ENCODE measurements at places on chromosomes 1 and 21. TPM values are rescaled to one million over a fixed set of nuclear protein-coding genes. Genes with fewer than 3 reads are reported as not detected.

DNA sequence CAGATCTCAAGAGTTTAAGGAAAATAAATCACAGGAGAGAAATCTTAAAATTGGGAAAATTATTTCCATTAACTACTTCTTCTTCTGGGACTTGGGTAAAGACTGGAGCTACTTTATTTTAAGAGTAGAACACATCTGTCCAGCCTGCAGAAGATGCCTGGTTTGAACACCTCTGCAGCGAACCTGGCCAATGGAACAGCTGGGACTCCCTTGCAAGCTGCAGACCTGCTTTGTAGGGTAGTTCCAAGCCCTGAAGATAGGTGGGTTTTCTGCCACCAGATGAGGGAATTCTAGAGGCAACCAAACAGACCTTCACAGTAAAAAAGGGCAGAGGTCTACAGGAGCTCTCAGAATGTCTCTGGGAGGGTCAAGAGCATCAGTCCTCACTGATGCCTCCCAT, 86.5 kb upstream of the CACNA1E start:
- no peaks in the 10 kb centered on the region for H3K36me3 ChIP-seq
- no peaks in the 10 kb centered on the region for H3K27me3 ChIP-seq
- peak overlapping the region; percentile 21 for H3K4me3 ChIP-seq
- peaks cover 86% of the 10 kb centered on the region for H3K4me1 ChIP-seq
- no peak for DNase-seq
- no peak overlapping the region for H3K27ac ChIP-seq

The ELAPOR1 gene
- total RNA-seq = 13.9 TPM

The OR2T33 gene
- not detected for total RNA-seq

DNA sequence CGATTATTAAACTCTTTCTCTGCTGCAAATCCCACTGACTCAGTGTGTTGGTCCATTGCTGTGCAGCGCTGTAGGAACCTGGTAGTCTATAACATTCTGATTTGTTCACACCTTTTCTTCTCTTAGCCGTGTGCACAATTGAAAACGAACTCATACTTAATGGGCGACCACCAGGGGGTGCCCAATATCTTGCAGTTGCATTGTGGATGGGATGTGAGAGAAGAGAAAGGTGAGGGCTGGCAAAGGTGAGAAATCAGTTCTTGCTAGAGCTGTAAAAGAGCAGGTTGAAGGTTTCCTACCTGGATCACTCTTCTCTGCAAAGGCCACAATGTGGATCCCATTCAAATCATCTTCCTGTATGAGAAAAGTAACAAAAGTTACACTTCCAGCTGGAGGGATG, 51.0 kb downstream of the CASQ2 start:
- no peak overlapping the region for H3K4me3 ChIP-seq
- DNase-seq = no peak
- no peaks in the 10 kb centered on the region for H3K36me3 ChIP-seq
- no peaks in the 10 kb centered on the region for H3K27me3 ChIP-seq
- no peaks in the 10 kb centered on the region for H3K4me1 ChIP-seq

DNA sequence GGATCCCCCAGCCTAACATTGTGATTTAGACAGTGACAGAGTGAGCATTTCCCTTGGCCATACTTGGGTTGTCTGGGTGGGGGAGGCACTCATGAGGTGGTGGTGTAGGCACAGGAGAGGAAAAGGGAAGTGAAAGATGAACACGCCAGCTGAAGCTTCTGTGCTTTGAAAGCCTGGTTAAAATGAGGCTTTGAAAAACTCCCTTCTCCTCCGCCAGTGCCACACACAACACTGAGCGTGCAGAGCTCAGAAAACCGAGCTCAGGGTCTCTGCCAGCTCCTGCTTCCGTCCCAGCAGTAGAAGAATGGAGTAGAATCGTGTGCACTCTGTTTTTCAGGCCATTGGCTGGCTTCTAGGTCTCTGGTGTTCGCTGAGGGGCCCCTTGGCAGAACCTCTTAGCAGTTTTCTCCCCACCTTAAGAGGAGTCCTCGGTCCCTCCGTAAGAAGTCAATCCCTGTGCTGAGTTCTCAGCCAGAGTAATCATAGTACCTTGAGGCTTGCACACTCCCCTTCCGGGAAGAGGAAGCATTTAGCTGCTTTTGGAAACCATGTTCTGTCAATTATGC, 12.9 kb downstream of the PLEKHM2 start:
- H3K4me3 ChIP-seq = peak overlapping the region; percentile 32
- no peaks in the 10 kb centered on the region for H3K36me3 ChIP-seq
- H3K4me1 ChIP-seq = peaks cover 24% of the 10 kb centered on the region

- no peaks in the 10 kb centered on the region for H3K36me3 ChIP-seq
- H3K4me3 ChIP-seq = no peak overlapping the region
- H3K27ac ChIP-seq = no peak overlapping the region
- H3K27me3 ChIP-seq = no peaks in the 10 kb centered on the region
- DNase-seq = no peak
- no peaks in the 10 kb centered on the region for H3K4me1 ChIP-seq
These were observed 8.9 kb downstream of the SDCCAG8 start for GRCh38 chr1:243264717-243265116.

The OR2W3 gene
- not detected for total RNA-seq

DNA sequence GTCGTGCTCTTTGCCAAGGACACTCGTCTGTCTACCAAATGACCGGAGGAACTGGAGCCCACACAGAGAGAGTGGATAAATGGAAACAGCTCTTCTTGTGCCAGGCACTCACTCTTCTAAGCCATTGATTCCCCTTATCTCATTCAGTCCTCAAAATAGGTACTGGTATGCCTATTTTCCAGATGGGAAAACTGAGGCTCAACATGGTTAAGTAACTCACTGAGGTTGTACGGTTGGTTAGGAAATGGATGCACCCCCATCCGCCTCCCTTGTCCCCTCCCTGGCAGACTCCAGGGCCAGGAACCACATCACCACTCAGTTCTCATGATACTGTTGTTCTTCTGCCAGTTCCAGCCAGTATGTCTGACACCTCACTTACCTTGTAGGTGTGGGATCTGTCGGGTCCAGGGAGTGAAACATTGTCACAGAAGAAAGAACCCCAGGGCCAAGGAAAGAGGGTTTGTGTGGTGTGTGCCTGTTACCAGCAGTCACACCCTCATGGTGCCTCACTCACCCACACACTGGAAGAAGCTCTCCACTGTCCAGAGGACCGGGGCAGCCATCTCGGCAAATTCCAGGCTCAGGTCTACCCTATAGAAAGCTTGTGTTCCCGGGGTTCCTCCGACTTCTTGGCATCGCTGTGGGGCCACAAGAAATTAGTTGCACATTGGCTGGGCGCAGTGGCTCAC, 58.8 kb upstream of the TARDBP start:
- no peak overlapping the region for H3K27ac ChIP-seq
- H3K4me1 ChIP-seq = no peaks in the 10 kb centered on the region
- H3K27me3 ChIP-seq = no peaks in the 10 kb centered on the region
- no peak for DNase-seq
- no peak overlapping the region for H3K4me3 ChIP-seq

DNA sequence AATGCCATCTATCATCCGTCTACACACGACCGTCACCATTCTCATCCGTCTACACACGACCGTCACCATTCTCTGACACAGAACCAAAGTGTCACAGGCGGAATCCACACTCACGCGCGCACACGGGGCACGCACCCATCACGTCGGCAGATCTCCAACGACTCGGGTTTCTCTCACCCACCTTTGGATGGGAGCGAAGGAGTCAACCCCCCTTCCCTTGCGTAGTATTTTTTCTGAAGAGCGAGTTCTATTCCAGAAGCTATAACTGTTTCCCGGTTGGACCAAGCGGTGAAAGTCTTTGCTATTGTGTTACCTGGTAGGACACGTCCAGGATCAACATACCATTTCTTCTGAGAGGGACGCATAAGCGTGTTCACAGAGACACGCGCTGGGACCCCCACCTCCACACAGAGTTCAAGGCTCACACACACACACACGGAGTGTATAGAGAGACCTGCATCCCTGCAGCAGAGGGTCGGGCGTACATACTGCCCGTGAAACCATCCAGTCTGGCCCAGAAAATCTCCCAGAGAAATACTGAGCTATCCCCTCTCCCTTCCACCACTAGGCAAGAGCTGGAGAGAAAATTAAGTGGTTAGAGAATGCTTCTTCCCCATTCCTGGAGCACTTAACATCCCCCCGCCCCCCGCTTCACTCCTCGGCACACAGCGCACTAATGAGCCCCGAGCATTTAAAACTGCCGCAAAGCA, 741 bp downstream of the DUSP10 start:
- H3K27ac ChIP-seq = peak overlapping the region; percentile 91
- peaks cover 12% of the 10 kb centered on the region for H3K4me1 ChIP-seq
- peak overlapping the region; percentile 89 for H3K4me3 ChIP-seq

GRCh38 chr21:38678827-38679226, 126.9 kb upstream of the ETS2 start:
- no peaks in the 10 kb centered on the region for H3K27me3 ChIP-seq
- no peak for DNase-seq
- no peak overlapping the region for H3K4me3 ChIP-seq

DNA sequence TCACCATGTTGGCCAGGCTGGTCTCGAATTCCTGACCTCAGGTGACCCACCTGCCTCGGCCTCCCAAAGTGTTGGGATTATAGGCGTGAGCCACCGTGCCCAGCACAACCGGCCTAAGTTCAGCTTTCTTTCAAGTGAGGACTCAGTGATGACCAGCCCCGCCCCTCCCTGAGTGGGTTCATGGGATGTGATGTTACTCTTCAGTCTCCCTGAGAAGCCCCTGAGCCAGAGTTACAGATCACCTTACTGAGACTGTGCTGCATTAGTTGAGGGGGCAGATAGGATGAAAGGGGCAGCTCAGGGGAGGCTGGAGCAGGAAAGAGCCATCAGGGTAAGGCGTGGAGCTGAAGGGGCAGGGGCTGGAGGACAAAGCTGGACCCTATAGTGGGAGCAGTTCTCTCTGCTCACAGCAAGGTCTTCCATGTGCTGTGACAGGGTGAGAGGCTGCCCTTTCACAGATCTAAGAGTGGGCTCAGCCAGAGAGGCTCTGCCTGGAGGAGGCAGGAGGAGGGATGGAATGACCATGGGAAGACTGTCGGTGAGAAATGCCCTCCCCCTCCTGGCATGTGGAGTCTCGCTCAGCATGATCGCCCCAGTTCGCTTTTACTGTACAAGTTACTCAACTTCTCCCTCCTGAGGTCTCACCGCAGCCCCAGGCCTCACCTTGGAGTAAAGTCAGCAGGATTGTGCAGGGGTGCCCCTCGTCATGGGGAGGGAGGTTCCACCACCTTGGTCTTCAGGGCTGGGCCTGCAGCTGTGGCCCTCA, 13.4 kb downstream of the SH2D2A start:
- no peak for DNase-seq
- no peak overlapping the region for H3K27ac ChIP-seq
- H3K4me1 ChIP-seq = peaks cover 11% of the 10 kb centered on the region
- H3K27me3 ChIP-seq = no peaks in the 10 kb centered on the region

DNA sequence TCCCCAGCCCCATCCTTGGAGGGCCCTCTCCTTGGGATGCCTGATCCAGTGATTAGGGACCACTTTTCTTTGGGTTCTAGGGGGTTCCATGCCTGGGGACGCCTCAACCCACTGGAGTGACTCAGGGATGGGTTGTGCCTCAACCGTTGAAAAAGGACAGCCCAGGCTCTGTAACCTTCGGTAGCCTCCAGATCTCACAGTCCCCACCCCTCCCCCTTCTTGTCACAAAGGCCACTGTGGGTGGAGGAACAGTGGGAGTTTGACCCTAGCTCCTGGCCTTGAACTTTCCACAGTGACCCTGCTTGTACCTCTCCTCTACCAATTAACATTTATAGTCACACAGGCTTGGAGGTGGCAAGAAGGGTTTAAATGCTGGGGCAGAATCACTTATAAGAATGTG, 2.6 kb upstream of the RORC start:
- no peak overlapping the region for H3K4me3 ChIP-seq
- peaks cover 58% of the 10 kb centered on the region for H3K4me1 ChIP-seq
- no peaks in the 10 kb centered on the region for H3K36me3 ChIP-seq
- DNase-seq = no peak

DNA sequence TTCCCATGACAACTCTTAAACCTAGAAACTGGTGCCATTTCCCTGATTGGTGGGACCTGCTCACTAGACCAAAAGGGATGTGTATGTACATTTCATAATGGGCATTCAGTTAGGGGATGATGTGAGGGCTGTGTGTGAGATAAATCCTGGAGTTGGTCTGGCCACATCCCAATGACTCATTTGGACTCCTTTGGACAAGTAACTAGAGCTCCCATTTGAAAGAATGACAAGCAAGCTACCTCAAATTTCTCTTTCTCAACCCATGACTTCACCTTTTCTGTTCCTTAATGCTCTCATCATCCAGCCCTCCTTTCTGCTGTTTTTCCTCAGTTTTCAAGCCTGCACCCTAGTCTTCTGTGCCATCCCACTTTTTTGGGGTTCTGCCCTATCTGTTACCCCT, 27.9 kb downstream of the EBNA1BP2 start:
- no peaks in the 10 kb centered on the region for H3K36me3 ChIP-seq
- peaks cover 36% of the 10 kb centered on the region for H3K27me3 ChIP-seq
- no peak overlapping the region for H3K27ac ChIP-seq
- DNase-seq = no peak

The HENMT1 gene
- total RNA-seq = 29.6 TPM

DNA sequence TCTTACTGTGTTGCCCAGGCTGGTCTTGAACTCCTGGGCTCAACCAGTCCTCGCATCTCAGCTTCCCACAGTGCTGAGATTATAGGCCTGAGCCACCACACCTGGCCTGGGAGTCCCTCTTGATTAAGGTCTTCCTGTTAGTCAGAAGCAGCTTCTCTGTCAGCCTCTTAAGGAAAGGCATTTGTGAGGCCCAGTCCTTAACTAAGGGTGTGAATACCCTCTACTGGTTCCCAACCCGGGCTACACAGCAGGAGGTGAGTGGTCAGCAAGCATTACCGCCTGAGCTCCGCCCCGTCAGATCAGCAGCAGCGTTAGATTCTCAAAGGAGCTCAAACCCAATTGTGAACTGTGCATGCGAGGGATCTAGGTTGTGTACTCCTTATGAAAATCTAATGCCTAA, 117.2 kb downstream of the DYRK1A start:
- no peaks in the 10 kb centered on the region for H3K4me1 ChIP-seq
- no peaks in the 10 kb centered on the region for H3K27me3 ChIP-seq
- no peak overlapping the region for H3K4me3 ChIP-seq
- DNase-seq = no peak
- H3K36me3 ChIP-seq = peaks cover 29% of the 10 kb centered on the region

The PTBP2 gene
- total RNA-seq = 9.4 TPM

- peaks cover 13% of the 10 kb centered on the region for H3K4me1 ChIP-seq
- no peak for DNase-seq
- H3K27ac ChIP-seq = no peak overlapping the region
- no peaks in the 10 kb centered on the region for H3K36me3 ChIP-seq
- no peak overlapping the region for H3K4me3 ChIP-seq
- H3K27me3 ChIP-seq = no peaks in the 10 kb centered on the region
These were observed 75.0 kb upstream of the MRPS6 start for GRCh38 chr21:33998402-33998801.

GRCh38 chr1:6507037-6507428, 15.6 kb upstream of the PLEKHG5 start:
- DNase-seq = no peak
- H3K27me3 ChIP-seq = peaks cover 5% of the 10 kb centered on the region
- H3K4me3 ChIP-seq = no peak overlapping the region
- no peaks in the 10 kb centered on the region for H3K4me1 ChIP-seq

The PROX1 gene
- not detected for total RNA-seq

The FAM3B gene
- not detected for total RNA-seq

The TPTE gene
- not detected for total RNA-seq

The PADI1 gene
- not detected for total RNA-seq

Data from CD8-positive, alpha-beta memory T cell (primary cell).